ENCODE measurements at places on chromosomes 7 and 10. TPM values are rescaled to one million over a fixed set of nuclear protein-coding genes. Genes with fewer than 3 reads are reported as not detected.

DNA sequence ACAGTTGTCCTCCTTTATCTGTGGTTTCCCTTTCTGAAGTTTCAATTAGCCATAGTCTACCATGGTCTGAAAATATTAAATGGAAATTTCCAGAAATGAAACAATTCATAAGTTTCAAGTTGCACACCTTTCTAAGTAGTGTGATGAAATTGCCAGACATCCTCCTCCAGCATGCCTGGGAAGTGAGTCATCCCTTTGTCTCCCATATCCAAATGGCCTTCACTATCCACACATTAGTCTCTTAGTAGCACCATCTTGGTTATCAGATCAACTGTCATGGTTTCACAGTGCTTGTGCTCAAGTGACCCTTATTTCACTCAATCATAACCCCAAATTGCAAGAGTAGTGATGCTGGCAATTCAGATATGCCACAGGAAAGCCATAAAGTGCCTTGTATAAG is 83.4 kb upstream of the PPP1R9A start:
- no peak for DNase-seq
- no peak overlapping the region for H3K27ac ChIP-seq
- H3K36me3 ChIP-seq = no peaks in the 10 kb centered on the region
- no peaks in the 10 kb centered on the region for H3K27me3 ChIP-seq
- H3K4me1 ChIP-seq = no peaks in the 10 kb centered on the region
- H3K4me3 ChIP-seq = no peak overlapping the region

- no peaks in the 10 kb centered on the region for H3K27me3 ChIP-seq
- no peaks in the 10 kb centered on the region for H3K36me3 ChIP-seq
- no peak for DNase-seq
These were observed 13.9 kb upstream of the LANCL2 start for GRCh38 chr7:55351263-55351662.

DNA sequence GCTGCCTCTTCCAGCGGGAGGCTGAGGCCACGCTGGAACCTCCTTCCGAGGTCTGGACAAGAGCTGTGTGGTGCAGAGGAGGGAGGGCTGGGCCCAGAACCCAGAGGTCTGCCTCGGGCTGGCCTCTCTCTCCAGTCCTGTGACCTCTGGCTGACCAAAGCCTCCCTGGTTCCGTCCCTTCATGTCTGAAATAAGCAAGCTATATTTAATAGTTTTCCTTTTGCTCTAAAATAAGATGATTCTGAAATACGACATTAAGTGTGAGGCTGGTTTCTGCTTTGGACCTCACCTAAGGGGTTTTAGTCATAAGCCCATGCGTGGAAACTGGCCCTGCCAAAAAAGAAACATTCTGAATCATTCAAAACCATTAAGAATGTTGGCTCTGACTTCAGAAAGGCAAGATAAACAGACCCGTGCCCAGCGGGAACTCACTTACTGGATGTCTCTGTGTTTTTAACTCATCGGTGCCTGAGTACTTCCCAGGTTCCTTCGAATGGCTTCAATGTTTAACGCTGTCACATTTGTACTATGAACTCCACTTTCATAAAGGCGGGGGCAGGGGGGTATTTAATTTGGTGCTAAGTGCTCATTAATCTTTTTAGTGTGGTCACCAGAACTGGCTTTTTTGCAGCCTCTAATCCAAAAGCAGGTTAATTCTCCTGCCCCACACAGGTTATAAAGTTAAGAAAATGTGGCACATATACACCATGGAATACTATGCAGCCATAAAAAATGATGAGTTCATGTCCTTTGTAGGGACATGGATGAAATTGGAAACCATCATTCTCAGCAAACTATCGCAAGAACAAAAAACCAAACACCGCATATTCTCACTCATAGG is 157.5 kb upstream of the KLF14 start:
- DNase-seq = peak; percentile 83
- no peak overlapping the region for H3K4me3 ChIP-seq
- H3K27ac ChIP-seq = peak overlapping the region; percentile 82
- H3K36me3 ChIP-seq = peaks cover 51% of the 10 kb centered on the region

DNA sequence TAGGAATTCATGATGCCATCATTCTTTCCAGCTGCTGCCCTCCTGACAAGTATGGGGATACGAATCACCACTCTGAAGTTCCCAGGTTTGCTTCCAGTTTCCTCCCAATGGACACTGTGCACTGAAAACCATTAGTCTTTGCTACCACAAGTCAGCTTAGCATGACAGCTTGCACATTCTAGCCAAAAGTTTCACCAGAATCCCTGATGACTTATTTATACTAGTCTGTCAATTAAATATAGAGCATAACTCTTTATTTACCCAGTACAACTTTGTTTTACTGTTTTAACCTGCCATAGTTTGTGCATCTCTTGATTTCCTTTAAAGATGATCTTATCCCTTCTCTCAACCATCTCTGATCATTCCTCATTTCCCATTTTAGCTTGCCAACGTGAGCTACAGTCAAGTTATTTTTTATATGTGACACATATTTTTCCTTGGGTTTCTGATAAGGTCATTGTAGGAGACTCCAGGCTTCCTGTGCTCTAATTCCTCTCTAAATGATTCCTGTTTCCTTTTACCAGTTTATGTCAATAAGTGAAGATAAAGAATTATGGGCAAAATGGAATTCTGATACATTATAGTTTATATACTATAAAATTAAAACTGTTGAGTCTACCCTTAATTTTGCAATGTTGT is 167.5 kb upstream of the MEOX2 start:
- no peaks in the 10 kb centered on the region for H3K4me1 ChIP-seq
- DNase-seq = no peak
- no peak overlapping the region for H3K27ac ChIP-seq

GRCh38 chr7:151349507-151349853 is 7.9 kb downstream of the NUB1 start:
- H3K4me3 ChIP-seq = no peak overlapping the region
- no peak for DNase-seq
- no peaks in the 10 kb centered on the region for H3K4me1 ChIP-seq
- peak overlapping the region; percentile 60 for H3K27ac ChIP-seq

DNA sequence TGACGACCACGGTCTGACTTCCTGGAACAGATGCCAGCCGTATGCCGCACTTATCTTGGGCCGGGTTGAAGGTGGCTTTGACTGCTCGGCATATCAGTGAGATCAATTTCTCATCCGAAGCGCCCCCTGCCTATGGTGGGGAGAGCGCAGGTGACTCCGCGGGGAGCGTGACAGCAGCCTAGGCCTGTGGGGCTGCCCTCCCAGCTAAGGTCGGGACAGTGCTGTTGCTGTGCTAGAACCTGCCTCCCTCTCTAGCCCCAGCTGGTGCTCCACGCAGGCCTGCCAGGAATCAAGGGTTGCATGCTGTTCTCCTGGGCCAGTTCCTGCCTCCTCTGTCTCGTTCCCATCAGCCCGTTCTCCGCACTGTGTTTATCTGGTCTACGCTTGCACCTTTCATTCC is 49.8 kb downstream of the PODXL start:
- DNase-seq = no peak
- no peaks in the 10 kb centered on the region for H3K36me3 ChIP-seq
- H3K4me1 ChIP-seq = no peaks in the 10 kb centered on the region

DNA sequence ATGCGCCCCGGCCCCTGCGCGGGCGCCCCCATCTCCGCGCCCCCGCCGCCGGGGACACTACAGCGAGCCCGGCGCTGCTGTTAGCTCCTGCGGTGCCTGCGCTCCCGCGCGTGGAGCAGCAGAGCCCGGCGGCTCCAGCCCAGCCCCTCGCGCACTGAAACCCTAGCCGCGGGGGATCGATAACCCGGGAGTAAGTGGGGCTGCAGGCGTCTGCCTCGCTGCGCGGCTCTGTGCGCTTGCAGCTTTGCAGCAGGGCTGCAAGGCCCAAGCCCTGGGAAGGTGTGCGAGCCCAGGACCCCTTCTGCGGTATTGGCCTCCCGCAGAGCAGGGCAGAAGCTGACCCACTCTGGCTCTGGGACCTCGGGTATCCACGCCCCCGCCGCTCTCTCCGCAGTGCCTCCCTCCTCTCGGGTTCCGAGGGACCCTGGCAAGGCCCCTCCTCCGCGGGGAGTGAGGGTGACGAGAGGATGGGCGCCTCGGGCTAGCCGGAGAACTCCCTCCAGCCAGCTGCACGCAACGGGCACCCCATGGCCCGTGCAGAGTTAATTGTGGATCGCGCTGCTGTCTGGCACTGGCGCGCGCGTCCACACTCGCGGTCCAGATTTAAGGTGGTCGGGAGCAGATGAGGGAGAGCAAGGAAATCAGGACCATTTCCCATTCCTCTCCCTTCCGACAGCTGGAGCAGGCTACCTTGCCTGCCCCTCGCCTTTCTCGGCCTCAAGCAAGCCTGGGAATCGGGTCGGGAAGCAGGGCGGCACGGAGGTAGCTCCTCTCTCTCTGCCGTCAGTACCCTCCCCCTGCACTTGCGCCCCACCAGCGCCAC is 2.1 kb downstream of the SHH start:
- no peaks in the 10 kb centered on the region for H3K36me3 ChIP-seq
- H3K4me3 ChIP-seq = no peak overlapping the region
- H3K27me3 ChIP-seq = peaks cover 100% of the 10 kb centered on the region
- DNase-seq = no peak
- H3K4me1 ChIP-seq = peaks cover 43% of the 10 kb centered on the region

DNA sequence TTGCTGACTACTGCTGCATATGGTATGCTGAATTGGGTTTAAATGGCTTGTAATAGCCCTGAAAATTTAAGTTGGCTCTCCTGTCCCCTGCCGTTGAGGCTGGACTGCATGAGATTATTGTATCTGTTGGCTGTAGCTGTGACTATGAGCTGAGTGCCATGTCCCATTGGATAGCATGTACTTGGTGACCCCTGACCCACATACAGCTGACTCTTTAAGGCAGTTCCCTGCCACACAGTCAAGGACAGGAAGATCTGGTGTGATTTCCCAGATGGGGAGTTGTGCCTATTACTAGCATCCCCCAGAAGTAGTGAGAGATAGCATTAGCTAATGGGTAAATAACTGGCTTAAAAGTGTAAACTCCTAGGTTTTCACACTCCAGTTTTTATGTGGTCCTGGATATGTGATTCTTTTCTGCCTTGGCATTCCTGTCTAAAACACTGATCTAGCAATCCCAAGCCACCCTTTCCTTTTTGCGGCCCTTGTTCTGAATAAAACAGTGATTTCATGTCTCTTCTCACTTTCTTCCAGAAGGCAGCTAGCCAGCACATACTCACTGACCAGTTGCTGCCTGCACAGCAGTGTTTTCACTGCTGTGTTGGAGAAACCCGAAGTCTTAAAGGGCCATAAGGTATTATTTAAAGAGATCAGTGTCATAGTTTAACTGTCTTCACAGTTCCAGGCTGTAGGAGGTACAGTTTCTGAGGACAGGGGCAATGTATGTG is 35.9 kb downstream of the LRRC4 start:
- peaks cover 5% of the 10 kb centered on the region for H3K36me3 ChIP-seq
- H3K4me3 ChIP-seq = no peak overlapping the region
- DNase-seq = no peak
- peaks cover 12% of the 10 kb centered on the region for H3K4me1 ChIP-seq

GRCh38 chr10:44771233-44771995 is 139.7 kb upstream of the TMEM72 start:
- H3K4me3 ChIP-seq = no peak overlapping the region
- H3K36me3 ChIP-seq = no peaks in the 10 kb centered on the region
- H3K27ac ChIP-seq = no peak overlapping the region

DNA sequence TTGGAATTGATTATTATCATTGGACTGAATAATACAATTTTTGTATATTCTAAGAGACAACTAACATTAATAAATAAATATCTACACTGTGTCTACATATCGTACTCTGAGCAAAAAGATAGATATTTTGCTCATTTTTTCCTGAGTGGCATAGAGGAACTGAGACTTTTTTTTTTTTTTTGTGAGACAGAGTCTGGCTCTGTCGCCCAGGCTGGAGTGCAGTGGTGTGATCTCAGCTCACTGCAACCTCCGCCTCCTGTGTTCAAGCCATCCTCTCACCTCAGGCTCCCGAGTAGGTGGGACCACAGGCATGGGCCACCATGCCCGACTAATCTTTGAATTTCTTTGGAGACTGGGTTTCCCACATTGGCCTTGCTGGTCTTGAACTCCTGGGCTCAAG is 14.0 kb downstream of the KMT2E start:
- H3K27me3 ChIP-seq = no peaks in the 10 kb centered on the region
- no peak overlapping the region for H3K27ac ChIP-seq
- no peaks in the 10 kb centered on the region for H3K36me3 ChIP-seq
- no peaks in the 10 kb centered on the region for H3K4me1 ChIP-seq
- H3K4me3 ChIP-seq = no peak overlapping the region

GRCh38 chr7:38975944-38976392 is 1.7 kb upstream of the POU6F2 start:
- no peak for DNase-seq
- H3K27me3 ChIP-seq = peaks cover 10% of the 10 kb centered on the region
- no peaks in the 10 kb centered on the region for H3K36me3 ChIP-seq

DNA sequence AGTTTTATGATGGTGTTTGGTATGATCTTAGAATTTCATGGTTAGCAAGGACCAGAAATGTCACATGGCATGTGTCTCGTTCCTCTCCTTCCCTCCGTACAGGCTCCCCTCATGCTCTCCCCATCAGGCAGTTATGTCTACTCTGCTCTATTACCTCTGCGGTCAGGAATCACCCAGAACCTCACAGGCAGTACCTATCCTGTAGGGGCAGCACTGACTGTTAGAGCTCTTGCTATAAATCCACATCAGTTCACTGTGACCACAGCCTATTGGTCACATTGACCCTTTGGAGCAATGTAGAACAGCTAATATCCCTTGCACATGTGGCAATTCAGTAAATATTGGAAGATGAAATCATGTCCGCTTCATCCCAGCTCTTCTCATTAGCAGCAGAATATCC is 151.8 kb downstream of the WNT2 start:
- no peak overlapping the region for H3K27ac ChIP-seq
- no peaks in the 10 kb centered on the region for H3K27me3 ChIP-seq
- H3K4me1 ChIP-seq = no peaks in the 10 kb centered on the region
- no peak for DNase-seq
- H3K4me3 ChIP-seq = no peak overlapping the region
- peaks cover 6% of the 10 kb centered on the region for H3K36me3 ChIP-seq

DNA sequence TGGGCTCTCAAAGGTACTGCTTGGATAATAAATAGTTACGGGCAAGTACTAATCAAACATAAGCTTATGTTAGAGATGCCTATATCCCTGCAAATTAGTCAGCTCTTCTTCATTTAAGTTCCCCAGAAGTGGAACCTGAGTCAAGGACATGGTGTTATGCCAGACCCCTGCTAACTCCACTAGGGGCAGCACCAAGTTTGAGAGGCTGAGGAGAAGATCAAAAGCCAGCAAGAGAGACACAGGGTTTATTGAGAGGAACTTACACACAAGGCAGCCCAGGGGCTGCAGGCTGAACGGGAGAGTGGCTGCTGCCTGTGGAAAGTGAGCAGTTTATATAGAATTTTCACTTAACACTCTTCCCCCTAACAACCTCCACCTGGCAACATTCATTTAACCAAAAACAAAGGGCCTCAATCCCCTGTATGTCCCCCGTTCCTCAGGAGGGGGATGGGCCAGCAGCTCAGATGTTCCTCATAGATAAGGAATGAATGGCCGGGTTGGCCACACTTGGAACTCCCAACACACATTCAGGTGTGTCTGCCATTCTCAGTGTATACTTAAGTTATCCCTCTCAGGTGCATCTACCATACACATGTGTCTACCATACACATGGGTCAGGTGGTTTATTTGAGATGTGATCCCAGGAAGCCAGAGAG is 62.6 kb upstream of the GHITM start:
- no peaks in the 10 kb centered on the region for H3K36me3 ChIP-seq
- H3K4me1 ChIP-seq = peaks cover 23% of the 10 kb centered on the region
- peak overlapping the region; percentile 82 for H3K27ac ChIP-seq
- DNase-seq = no peak
- no peaks in the 10 kb centered on the region for H3K27me3 ChIP-seq

- peak overlapping the region; percentile 80 for H3K27ac ChIP-seq
- no peaks in the 10 kb centered on the region for H3K4me1 ChIP-seq
- no peak for DNase-seq
- no peaks in the 10 kb centered on the region for H3K36me3 ChIP-seq
These were observed 10.5 kb downstream of the NOD1 start for GRCh38 chr7:30468041-30468440.

Gene OR13A1
- total RNA-seq = not detected

Gene IFIT2
- total RNA-seq = 2.8 TPM

Gene CYP26C1
- total RNA-seq = 0.14 TPM

Gene PRPS1L1
- total RNA-seq = not detected

Gene CFAP69
- 23.5 TPM for total RNA-seq

Gene APBB1IP
- 4.2 TPM for total RNA-seq

Measured in sigmoid colon (tissue), 7 donors.